ENCODE measurements at places on chromosomes 1 and 21. TPM values are rescaled to one million over a fixed set of nuclear protein-coding genes. Genes with fewer than 3 reads are reported as not detected.

DNA sequence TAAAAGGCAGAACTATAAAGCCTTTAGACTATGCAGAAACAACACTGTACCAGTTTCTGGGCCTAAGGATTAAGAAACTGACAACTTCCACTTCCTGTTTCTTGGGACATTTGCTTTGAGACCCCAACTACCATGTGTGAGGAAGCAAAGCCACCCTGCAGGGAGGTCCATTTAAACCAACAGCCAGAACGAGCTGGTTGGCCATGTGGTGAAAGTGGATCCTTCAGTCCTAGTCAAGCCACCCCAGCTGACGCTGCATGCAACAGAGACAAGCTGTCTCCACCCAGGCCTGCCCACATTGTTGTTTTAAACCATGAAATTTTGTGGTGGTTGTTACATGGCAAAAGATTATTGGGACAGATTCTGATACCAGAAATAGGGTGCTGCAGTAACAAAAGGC is 31.8 kb upstream of the SLFNL1 start:
- DNase-seq = no peak

DNA sequence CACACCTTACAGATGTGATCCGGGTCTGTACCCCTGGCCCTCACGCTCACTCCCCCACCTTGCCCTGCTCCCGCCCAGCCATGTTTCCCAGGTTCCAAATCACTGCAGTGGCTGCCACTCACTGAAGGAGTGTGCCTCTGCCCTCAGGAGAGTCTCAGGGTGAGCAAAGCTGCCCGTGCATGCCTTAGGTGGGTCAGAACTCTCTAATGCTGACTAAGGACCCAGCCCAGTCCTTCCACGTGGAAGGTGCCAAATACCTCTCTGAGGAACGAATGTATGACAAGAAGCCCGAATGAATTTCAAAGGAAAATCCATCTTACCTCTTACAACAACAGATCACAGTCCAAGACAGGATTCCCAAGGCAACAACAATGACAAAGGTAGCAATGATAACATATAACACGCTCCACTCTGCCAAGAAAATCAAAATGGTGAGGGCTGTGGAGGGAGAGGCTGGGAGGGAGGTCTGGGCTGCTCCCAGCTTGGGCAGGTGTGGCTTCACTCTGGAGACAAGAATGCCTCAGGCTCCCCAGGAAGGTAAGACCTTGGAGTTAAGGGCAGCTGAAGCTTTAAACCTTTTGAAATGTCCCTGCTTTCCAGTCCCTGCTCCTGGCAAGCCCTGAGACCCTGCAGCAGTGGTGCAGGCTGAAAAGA is 115.2 kb downstream of the KIAA0319L start:
- DNase-seq = no peak

The TTC39A gene
- not detected for total RNA-seq

The ANKRD34A gene
- total RNA-seq = 2.2 TPM

Measured in activated naive CD8-positive, alpha-beta T cell treated with anti-CD3 and anti-CD28 coated beads, Interleukin-2, amount 10 ng/mL, durations not matched to agents 7 days and 5 days (primary cell).